Activated CD4-positive, alpha-beta memory T cell treated with anti-CD3 and anti-CD28 coated beads for 36 hours (primary cell): ENCODE measurements at places on chromosomes 3 and 15.

DNA sequence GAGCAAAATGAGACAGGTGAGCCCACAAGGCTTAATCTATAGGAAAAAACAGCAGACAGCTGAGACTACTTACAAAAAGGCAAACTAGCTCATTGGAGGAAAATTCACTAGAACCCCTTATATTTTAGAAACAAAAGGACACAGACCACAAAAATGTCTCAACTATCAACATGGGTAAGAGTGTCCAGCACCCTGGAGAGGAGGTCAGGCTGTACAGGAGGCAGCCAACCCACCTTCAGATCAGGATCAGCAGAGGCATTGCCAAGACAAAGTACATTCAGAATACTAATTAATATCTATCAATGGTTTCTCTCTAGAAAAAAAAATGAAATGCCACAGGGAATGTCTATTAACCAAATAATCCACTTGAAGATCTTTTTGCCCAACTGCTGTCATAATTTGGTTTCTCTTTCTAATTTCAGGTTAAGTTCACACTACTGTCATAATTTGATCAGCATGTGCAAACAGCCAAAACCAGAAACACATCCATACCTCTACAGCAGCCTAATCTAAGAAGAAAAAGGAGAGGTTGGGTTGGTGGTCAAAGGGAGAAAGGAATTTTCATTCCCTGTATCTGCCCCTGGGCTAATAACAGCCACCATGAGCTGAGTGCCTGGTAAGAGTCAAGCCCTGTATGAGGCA lies 26.0 kb upstream of the THBS1 start:
- H3K4me3 ChIP-seq: no peak overlapping the region
- no peak overlapping the region for H3K27ac ChIP-seq
- peaks cover 3% of the 10 kb centered on the region for H3K27me3 ChIP-seq

- no peak for DNase-seq
- no peaks in the 10 kb centered on the region for H3K36me3 ChIP-seq
- H3K27ac ChIP-seq: no peak overlapping the region
- peaks cover 5% of the 10 kb centered on the region for H3K27me3 ChIP-seq
- H3K4me3 ChIP-seq: no peak overlapping the region
Measured at GRCh38 chr15:99446565-99447496, 119.0 kb upstream of the MEF2A start.

GRCh38 chr3:79361748-79362378 lies 405.9 kb downstream of the ROBO1 start:
- no peaks in the 10 kb centered on the region for H3K27me3 ChIP-seq
- H3K4me3 ChIP-seq: no peak overlapping the region
- no peak for DNase-seq
- H3K27ac ChIP-seq: no peak overlapping the region
- H3K36me3 ChIP-seq: no peaks in the 10 kb centered on the region

DNA sequence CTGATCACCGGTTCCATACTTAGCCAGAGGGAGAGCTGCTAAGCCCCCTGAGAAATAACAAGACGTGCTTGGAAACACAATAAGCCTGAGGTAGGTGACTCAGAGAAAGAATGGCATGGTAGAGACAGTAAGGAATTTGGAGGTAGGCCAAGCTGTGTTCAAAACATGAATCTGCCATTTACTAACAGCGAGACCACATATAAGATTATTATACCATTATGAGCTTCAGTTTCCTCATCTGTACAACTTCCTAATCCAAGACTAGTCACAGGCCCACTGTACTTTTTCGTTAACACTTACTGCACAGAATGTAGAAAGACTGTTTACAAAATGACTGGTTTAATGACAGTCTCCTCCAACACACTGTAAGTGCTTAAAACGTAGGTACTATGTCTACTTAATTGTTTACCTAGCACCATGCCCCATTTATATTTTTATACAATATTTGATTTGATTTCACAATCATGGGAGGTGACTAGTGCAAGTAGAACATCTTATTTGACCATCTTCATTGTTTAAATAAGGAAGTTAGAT lies 25.7 kb downstream of the ATOSA start:
- H3K27me3 ChIP-seq: no peaks in the 10 kb centered on the region
- peaks cover 12% of the 10 kb centered on the region for H3K4me1 ChIP-seq
- H3K36me3 ChIP-seq: peaks cover 4% of the 10 kb centered on the region
- DNase-seq: no peak
- no peak overlapping the region for H3K27ac ChIP-seq

DNA sequence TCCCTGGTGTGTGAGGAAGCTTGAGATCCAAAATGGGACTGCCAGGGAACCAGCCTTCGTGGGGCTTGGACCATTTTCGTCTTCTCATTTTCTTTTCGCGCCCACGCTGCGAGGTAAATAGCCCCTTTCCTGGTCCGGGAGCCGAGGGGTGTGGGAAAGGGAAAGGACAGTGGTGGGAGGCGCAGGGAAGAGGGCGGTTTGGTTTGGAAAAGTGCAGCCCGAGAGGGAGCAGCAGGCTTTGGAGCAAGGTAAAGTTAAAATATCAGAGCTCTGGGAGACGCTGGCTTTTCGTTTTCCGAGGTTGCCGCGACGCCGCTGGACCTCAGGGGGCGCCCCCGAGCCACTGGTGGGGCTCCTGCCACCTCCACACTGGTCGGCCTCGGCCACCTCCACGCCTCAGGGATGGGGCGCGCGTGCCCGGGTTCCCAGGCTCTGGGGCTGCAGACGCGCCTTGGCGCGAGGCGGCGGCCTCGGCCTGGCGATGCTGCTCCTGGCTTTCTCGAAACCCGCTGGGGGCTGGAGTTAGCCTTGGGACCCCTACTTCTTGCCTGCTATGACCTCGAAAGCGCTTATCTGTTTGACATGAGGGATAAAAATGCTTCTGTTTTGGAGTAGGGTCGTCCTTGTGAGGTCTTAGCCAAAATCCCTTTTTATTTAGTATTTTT lies 3.2 kb downstream of the PTPRG start:
- H3K27me3 ChIP-seq: peaks cover 38% of the 10 kb centered on the region
- DNase-seq: peak; percentile 22
- H3K4me3 ChIP-seq: no peak overlapping the region
